Camera-type eye (tissue), 1 donor: ENCODE measurements at places on chromosomes 13 and 19. TPM values are rescaled to one million over a fixed set of nuclear protein-coding genes. Genes with fewer than 3 reads are reported as not detected.

LILRA1 gene
- 0.22 TPM for total RNA-seq

PRR22 gene
- 0.38 TPM for total RNA-seq

TMEM238 gene
- total RNA-seq: 0.99 TPM

ADAT3 gene
- total RNA-seq: 2.4 TPM

STOML3 gene
- not detected for total RNA-seq

EBPL gene
- 59.0 TPM for total RNA-seq

NCR1 gene
- total RNA-seq: not detected
